Activated CD8-positive, alpha-beta memory T cell treated with anti-CD3 and anti-CD28 coated beads for 1 hour (primary cell): ENCODE measurements at places on chromosomes 2 and 18.

DNA sequence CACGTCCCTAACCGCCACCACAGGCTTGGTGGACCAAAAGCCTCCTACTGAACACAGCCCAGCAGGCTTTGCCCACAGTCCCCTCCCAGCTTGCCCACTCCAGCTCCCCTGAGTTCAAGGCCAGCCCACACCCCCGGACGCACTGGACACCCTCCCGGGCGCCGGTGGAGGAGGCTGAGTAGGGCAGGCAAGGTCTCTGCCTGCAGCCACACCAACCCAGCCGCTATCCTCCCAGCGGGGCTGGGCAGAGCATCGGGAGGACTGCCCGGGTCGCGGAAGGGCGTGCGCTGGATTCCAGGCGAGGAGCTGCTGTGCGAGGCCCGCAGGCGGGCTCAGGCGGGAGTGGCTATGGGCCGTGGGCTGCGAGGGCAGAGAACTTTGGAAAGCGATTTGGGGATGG, 49.5 kb downstream of the PLEKHB2 start:
- DNase-seq: no peak

GRCh38 chr2:226018641-226019040, 619.1 kb downstream of the NYAP2 start:
- DNase-seq: no peak

DNA sequence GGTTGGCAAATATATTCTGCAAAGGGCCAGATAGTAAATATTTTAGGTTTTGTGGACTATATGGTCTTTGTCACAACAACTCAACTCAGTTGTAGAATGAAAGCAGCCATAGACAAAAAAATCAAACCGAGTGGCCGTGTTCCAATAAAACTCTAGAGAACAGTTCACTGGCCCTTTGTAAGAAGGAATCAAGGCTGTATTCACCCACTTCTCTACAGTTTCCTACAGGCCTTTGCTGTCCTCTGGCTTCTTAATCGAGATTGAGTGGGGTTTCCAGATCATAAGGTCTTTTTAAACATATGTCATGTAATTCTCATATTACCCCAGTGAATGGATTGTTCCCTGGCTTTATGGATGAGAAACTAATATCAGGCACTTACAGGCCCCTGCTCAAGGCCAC, 448.9 kb upstream of the ETAA1 start:
- no peak for DNase-seq

- DNase-seq: no peak
Measured at GRCh38 chr2:203758841-203759689, 52.6 kb downstream of the CD28 start.

GRCh38 chr2:124112966-124113365, 87.9 kb downstream of the CNTNAP5 start:
- no peak for DNase-seq

- DNase-seq: no peak
Measured at GRCh38 chr2:39379643-39380524, 57.2 kb downstream of the MAP4K3 start.

DNA sequence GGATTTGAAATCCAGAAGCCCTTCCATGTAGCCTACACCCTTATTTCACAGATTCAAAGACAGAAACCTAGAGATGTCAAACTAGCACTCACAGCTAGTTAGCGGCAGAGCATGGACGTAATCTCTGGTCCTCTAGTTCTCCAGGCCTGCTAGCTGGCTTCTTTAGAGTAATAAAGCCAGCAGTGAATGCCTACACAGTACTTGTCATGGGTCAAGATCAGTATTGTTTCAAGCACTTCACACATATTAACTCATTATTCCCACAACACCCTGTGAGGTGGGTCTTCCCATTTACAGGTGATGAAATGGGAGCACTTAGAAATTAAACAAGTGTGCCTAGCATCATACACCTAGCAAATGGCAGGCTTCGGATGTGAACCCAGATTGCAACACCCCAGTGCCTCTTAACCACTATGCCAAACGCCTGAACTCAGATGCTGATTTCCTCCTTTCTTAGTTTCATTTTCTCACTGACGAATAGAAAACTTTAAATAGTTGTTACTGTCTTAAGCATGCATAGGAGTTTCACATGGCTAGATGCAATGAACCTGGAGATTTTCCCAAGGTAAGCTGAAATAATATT, 14.5 kb upstream of the ZBTB14 start:
- no peak for DNase-seq

DNA sequence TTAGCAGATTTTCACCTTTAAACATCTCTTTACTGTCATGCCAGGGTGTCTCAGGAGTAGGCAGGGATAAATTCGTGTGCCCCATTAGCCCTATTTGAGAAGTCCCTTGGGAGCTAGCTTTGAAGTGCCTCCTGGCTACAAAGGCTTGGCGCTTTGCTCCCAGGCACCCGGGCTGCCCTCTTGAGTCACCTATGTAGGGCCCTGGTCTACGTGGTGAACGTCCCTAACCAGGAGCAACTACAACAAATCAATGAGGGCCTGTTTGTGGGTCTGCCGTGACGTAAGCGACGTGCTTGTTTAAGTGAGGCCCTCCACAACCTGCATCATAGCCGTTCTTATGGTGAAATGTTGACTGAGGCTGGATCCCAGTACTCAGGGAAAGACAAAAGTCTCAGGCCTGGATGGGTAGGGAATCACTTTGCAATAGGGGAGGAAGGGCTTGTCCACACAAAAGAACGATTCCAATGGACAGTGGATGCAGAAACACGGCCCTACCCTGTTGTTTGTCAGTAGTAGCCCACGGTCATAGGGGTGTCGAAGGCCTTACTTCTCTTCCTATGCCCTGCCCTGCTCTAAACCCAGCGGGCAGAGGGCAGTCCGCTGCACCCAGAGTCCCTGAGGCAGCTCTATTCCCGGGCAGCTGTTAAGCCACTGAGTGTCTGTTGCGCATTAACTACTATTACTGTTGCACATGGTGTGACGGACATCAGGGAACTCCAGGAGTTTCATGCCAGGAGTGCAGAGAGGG, 93.9 kb downstream of the INHBB start:
- DNase-seq: no peak

- DNase-seq: no peak
Measured at GRCh38 chr18:35553300-35553699, 28.2 kb upstream of the GALNT1 start.

DNA sequence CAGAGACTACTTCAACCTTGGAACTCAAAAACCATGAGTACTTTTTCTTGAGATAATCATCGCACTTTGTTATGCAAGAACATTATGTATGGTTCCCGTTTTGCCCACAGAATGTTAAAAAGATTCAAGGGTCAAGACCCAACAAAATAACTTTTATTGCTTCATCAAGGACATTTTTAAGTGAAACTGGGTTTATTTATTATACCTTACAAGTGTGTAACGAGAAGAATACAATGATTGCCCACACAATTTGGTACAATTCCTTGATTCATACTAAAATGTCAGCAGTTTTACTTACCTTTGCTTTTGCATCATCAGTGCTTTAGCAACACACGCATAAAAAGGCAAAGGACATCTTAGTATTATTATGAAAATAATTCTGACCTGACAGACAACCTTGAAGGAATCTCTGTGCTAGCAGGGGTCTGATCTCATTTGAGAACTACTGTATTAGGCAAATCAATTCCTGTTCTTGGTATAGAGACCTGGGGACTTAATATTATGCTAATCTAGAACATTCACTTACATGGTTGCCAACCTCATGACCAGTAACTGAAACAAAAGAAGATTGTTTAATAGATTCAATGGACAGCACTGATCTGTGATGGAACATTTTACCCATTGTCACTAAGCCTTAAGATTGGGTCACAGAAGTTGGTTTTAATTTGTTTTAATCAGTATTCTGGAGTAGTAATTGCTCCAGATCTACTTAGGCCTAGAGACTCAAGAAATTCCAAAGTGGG, 16.2 kb downstream of the CCDC88A start:
- DNase-seq: no peak

- no peak for DNase-seq
Measured at GRCh38 chr2:61588566-61588965, 50.4 kb upstream of the XPO1 start.

GRCh38 chr2:107730898-107731297, 95.8 kb upstream of the RGPD4 start:
- DNase-seq: no peak

- DNase-seq: no peak
Measured at GRCh38 chr2:166972002-166972401, 83.7 kb downstream of the XIRP2 start.

DNA sequence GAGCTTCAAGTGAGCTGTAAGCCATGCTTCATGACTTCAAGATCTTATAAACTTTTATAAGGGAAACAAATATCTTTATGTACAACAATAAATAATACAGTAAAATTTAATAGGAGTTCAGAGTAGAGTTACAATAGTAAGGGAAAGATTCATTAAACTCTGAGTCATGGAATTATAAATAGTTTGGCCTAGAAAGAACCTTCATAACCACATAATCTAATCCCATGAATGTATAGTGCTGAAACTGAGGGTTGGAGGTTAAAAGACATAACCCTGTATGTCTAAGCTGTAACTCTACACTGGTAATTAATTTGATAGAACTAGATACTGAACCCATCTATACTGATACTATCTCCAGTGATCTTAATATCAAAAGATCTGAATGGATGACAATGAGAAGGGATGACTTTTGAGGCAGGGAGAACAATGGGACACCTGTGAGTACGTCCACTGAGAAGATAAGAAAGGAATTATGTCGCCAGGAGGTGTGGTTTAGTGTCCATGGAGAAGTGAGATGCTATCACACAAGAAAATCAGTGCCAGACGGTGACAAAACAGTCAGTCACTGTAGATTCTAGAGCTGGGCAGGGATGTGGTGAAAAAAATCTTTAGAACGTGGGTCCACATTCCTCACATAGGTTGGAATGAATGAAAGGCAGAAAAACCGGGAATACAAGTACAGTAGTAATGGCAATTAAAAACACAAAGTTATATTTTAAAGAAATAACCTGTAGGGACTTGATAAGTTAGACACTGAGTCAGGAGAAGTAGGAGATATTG, 1.1 kb downstream of the IL1F10 start:
- no peak for DNase-seq

- DNase-seq: no peak
Measured at GRCh38 chr2:229265727-229266126, 5.4 kb downstream of the PID1 start.

- peak; percentile 11 for DNase-seq
Measured at GRCh38 chr2:197516393-197516761, 511 bp downstream of the MOB4 start.

GRCh38 chr2:201781557-201782051, 871 bp upstream of the ALS2 start:
- DNase-seq: no peak

DNA sequence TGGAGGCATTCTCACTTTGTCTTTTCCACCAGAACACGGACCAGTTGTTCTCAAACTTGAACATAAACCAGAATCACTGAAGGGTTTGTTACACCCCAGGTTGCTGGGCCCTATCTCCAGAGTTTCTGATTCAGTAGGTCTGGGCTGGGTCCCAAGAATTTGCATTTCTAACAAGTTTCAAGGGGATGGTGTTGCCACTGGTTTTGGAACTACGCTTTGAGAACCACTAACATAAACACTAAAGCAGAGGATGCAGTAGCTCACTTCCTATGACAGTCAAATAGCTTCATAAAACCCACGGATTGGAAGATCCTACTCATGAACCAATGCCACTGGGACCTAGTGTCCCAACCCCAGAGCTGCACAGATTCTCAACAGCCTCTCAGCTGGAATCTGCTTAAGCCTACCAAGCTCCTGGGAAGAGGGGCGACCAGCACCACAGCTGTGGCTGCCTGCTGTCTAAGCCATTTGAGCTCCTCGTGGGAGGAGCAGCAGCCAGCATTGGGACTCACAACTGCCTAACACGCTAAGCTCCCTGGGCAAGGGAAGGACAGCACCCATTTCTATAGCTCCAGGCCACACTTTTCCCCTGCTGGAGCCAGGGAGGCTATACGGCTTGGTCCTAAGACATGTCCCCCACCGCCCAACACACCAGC, 62.5 kb downstream of the C1D start:
- no peak for DNase-seq

- no peak for DNase-seq
Measured at GRCh38 chr2:3522961-3523421, 3.7 kb upstream of the ADI1 start.

GRCh38 chr18:35491700-35492077, 6.1 kb downstream of the INO80C start:
- DNase-seq: no peak

GRCh38 chr2:103009871-103010270, 248.0 kb downstream of the TMEM182 start:
- no peak for DNase-seq

DNA sequence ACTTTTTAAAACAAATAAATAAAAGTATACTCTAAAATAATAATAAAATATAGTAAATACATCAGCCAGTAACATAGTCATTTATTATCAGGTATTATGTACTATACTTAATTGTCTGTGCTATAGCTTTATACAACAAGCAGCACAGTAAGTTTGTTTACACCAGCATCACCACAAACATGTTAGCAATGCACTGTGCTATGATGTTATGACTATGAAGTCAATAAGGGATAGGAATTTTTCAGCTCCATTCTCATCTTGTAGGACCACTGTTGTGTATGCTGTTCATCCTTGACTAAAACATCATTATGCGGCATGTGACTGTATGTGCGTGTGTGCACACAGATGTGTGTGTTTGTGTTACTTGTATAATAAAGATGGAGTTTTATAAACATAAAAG, 137.5 kb downstream of the LYPD6B start:
- DNase-seq: no peak

DNA sequence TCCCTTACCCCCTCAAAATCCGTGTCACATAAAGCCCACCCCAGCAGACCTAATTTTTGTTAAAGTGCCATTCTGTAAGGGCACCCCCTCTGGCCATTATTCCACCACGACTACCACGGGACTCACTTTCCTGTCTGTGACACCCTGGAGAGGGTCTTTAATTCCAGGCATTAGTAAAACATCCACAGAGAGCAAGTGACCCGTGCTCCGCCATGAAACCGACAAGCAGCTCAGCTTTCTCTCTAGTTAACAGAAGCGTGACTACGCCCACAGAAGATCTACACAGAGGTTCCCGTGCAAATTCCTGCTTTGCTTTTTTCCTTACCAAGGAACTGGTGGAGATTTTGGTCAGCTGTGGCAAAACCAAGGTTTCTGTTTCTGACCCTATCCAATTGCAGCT, 4.4 kb downstream of the SIGLEC15 start:
- no peak for DNase-seq

DNA sequence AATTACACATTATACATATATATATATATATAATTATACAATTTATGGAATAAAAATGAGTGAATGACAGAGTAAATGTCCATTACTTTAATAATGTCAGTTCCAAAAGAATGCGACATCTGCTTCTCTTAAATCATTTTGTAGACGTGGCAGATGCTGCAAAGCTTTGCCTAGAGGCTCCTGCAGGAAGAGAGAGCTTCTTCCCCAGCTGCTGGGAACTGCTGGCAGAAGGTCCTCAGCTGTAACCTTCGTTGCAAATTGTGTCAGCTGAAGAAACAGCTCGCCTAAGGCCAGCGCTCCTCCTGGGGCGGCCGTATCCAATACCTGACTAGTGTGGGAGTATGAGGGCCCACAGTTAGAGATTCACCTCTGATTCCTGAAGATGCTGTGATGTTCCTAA, 9.6 kb upstream of the THNSL2 start:
- DNase-seq: no peak
